Femur (tissue), 1 donor: ENCODE measurements at places on chromosomes 12 and 14.

- DNase-seq: no peak
Observed at GRCh38 chr14:93036652-93037345, 78.9 kb downstream of the ITPK1 start.

DNA sequence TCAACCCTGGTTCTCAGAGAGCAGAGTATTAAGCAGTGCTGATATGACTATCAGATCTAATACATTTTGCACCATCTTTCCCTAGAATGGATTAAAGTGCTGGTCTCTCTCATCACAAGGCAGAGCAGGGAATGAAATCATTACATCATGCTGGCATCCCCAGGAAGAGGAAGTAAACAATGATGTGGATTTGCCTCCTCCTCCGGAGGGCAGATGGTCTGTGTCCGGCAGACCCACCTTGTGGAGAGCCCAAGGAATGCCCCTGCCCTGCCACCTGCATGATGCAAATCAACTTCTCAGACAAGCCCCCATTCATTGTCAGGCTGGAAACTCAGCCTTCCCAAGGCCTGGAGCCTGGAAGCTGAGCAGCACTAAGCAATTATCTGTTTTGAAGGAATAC lies 1149.1 kb downstream of the VRK1 start:
- no peak for DNase-seq

- no peak for DNase-seq
Observed at GRCh38 chr12:76764856-76765255, 941 bp downstream of the ZDHHC17 start.

- DNase-seq: no peak
Observed at GRCh38 chr14:24894583-24895242, 155.2 kb downstream of the STXBP6 start.

DNA sequence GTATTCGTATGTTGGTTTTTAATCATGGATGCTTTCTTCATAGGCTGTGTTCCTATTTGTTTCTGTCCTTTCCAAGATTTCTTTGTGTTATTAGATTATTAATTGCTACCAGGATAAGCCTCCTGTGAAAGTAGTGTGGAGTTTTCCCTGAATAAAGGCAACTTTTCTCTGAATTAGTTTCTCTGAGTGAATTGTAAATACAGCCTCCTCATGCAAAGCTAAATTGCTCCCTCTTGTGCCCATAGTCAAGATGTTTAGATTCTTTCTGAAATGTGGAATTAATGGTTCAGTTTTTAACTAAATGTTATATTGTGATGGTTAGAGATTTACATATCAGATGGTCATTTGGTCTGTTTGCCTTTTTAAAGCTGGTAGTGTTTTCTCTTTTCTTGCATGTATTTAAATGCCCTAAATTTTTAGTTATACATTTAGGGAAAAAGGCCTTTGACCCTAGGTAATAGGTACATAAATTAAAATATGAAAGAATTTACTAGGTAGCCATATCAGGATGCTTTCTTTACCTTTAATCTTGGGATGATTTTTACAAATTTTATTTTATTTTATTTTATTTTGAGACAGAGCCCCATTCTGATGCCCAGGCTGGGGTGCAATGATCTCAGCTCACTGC lies 8.9 kb downstream of the APAF1 start:
- DNase-seq: no peak

DNA sequence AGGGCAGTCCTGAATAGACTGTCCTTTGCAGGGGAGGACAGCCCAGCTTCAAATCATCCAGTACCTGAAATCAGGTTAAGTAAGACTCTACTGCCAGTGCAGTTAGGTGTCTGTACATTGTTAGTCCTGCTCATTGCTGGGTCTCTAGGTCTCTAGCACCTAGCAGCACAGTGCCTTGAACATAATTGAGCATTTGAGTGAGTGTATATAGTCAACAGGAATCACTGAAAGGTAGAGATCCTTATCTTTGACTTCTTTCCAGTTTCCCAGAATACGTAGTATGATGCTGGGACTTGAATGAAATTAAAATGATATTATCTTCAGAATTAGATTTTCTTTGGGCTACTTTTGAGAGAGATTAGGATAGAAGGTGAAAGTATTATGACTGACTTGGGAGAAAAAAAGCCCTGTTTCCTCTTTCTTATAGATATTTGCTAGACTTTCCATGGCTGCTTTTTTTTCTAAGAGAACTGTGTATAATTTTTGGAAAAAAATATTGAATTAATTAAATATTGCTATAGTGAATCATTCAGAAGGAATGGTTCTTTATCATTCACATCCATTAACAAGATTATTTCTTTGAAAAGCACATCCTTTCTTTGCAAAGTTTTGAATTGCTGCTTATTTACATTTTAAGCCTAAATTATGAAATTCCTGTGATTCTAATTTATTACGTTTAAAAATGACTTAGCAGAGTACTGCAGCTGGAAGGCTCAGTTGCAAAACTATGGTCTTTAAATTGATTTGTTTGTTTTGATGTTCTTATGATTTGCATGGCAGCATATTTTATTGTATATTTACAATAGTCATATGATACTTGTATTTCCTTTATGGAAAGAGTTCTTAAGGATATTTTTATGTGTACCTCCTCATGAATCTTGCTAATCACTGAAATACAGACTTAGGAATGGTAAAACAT lies 51.6 kb downstream of the PPP4R4 start:
- no peak for DNase-seq

GRCh38 chr12:115774148-115774895 lies 503.2 kb downstream of the MED13L start:
- DNase-seq: no peak

DNA sequence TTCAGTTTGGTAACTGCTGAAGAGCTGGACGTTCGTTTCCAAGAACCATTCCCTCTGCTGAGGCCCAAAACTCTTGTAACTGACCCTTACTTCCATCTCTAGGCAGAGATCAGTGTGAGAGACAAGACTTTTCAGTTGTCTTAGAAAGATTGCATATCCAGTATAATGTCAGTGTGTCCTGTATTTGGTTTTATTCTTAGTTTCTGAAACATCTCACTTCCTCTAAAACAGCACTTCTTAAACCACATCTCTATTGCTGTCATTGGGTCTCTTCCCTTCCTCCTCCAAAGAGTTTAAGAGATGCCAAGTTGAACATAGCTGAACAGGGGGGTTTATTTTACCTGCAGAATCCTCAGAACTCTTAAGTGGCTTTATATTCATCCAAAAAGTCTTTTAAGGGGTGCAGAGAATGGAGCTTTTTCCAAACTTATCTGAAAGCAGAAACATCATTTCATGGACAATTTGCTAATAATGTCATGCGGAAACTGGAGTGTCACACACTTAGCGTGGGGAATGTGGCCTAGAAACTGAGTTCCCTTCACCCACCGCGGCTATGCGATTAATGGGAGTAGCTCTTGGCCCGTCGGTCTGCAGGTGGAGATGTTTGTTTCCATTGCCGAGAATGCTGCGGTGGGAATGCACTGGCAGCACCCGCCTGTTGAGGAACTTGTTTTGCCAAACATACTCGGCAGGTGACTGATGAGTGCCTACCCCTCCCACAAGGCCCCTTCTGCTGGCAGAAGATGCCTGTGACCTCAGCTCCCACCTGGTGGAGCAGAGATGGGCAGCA lies 148.2 kb downstream of the ADGRD1 start:
- DNase-seq: peak; percentile 16
